ENCODE measurements at places on chromosomes 3 and 15.

DNA sequence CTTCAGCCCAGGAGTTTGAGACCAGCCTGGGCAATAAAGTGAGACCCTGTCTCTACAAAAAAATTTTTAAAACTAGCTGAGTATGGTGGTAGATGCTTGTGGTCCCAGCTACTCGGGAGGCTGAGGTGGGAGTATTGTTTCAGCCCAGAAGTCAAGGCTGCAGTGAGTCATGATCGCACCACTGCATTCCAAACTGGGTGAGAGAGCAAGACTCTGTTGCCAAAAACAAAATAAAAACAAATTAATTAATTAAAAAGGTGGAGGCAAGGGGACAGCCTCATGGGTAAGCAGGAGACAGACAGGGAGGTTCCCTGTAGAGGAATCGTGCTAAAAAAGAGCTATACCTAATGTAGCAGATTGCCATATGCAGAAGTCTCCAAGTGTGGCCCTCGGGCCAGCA is 12.6 kb downstream of the HAPLN3 start:
- no peak for DNase-seq

- DNase-seq: no peak
Observed at GRCh38 chr3:186596568-186597287, 16.1 kb upstream of the AHSG start.

- DNase-seq: no peak
Observed at GRCh38 chr15:50108461-50108860, 10.6 kb downstream of the ATP8B4 start.

DNA sequence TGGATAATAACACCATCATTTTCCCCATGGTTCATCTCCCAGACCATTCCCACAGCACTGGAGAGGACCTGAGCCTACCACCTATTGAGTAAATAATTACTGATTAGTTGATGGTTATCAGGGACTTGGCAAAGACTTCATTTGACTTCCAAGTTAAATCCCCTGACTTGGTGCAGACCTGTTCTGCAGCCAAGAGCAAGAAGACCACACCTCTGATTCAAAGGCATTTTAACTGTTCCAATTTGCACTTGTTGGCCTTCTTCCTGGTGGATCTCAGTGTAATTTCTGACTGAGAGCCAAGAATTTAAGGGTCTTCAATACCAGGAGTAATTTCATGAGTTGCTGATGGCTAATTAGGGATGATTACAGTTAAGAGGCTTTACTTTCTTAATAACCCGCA is 24.0 kb downstream of the THSD4 start:
- DNase-seq: no peak

- DNase-seq: no peak
Observed at GRCh38 chr15:90419738-90420406, 31.8 kb downstream of the IQGAP1 start.

DNA sequence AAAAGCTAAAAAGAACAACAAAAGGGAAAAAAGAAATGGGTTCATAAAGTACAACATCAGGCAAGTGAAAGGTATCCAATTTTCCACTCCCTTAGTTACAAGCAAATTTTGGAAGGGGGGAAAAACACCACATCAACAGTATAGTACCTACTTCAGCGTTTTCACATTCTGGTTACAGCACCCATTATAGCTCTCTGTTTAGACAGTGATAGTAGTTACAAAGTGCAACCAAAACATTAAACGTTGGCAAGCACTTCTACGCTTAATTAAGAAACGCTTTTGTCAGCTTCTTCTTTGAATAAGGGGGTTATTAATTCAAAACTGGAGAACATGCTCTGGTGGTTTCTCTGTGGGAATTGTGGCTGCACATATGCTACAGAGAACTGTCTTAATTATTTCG is 180.2 kb downstream of the VPS13C start:
- DNase-seq: no peak

DNA sequence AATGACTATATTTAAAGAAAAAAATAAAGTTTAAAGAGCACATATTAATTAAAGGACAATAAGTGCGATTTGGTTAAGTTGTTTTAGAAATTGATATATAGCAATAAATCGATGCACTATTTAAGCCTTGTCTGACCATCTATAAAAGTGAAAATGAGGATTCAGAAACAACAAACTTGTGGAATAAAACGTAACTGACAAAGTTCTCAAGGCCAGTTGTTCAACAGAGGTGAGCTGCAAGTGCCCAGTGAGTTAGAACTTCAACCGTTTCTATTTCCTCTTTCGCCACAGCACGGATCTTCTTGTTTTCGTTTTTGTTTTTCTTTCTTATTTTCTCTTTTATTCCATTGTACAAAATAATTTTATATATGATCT is 724.9 kb upstream of the ARRDC4 start:
- DNase-seq: no peak

GRCh38 chr3:36434687-36435426 is 54.6 kb downstream of the STAC start:
- DNase-seq: no peak

DNA sequence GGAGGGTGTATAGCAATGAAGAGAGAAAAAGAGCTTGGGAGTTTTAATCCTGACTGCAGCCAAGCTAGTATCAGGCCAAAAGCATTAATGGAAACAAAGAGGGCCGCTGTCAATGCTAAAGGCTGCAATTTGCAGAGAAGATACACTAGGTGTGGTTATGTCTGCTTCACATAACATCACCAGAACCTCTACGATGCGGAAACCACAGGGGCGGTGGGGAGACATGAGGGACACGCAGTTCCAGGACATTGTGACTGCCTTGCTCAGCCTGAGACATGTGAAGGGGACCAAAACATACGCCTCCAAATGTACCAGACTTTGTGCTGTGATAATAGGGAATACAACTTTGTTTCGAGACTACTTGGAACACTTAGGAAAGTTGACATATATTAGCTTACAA is 88.4 kb downstream of the APBA2 start:
- DNase-seq: peak; percentile 37

Measured in CD4-positive, alpha-beta T cell treated with Interleukin-4 for 4 hours (primary cell).